ENCODE measurements at places on chromosomes 1 and 21. TPM values are rescaled to one million over a fixed set of nuclear protein-coding genes. Genes with fewer than 3 reads are reported as not detected.

DNA sequence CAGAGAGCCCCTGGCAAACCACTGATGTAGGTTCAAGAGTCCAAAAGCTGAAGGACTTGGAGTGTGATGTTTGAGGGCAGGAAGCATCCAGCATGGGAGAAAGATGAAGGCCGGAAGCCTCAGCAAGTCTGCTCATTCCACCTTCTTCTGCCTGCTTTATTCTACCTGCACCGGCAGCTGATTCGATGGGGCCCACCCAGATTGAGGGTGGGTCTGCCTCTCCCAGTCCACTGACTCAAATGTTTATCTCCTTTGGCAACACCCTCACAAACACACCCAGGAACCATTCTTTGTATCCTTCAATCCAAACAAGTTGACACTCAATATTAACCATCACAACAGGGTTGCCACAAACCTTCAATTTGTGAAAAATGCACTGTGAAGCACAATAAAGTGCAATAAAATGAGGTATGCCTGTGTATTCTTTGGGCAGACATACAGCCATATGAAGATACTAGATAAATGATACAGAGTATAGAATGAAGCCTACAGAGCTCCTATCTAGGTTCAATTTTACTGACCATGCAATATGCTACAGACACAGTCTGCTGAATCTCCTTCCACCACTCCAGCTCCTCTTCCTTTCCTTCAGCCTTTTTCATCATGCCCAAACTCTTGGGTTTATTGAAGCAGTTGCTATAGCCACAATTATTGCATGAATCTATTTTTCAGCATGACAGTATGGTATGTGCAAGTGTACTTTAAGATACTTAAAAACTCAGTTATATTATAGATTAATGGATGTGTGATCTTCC lies 24.0 kb upstream of the CDC42BPA start:
- peaks cover 9% of the 10 kb centered on the region for H3K27me3 ChIP-seq
- H3K4me3 ChIP-seq, result no peak overlapping the region
- H3K4me1 ChIP-seq, result no peaks in the 10 kb centered on the region
- no peaks in the 10 kb centered on the region for H3K36me3 ChIP-seq
- no peak overlapping the region for H3K27ac ChIP-seq

The CYP4A22 gene
- not detected for total RNA-seq

DNA sequence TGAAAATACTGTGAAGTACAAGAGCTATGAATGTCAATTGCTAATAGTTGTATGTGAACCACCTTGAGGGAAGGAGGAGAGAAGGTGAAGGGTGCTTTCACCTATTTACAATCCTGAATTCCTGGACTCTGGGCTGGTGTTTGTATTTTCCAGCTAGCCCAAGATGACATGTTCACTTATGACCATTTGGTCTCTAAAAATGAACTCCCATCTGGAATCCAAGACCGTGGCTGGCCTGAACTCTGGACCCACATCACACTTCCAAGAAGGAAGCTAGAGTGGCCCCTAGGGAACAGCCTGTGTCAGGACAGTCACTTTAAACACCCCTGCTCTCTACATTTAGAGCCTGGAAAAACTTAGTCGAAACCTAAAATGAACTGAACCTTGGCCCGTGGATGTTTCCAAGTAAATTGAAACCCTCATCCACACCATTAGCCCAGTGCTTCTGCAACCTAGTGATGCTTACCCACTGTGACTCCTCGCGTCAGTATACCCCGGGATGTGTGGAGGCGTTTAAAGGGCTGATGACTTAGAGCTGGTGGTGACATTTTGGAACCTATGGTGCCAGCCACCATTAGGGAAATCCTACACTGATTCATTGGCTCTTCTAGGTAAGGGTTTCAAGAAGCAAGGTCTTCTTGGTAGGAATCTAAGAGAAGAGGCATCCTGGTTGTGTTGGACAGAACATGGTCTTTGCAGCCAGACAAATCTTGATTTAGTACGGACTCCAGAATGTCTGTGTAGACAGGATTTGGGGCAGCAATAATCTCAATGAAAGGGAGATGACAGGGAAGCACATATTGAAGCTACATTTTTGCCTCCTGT lies 171.5 kb upstream of the IRF2BP2 start:
- no peak overlapping the region for H3K27ac ChIP-seq
- H3K27me3 ChIP-seq, result no peaks in the 10 kb centered on the region
- H3K4me3 ChIP-seq, result no peak overlapping the region

- no peak overlapping the region for H3K4me3 ChIP-seq
- H3K4me1 ChIP-seq, result peaks cover 15% of the 10 kb centered on the region
- H3K27ac ChIP-seq, result no peak overlapping the region
- H3K36me3 ChIP-seq, result peaks cover 7% of the 10 kb centered on the region
- no peak for DNase-seq
Measured at GRCh38 chr1:77762072-77762476, 2.4 kb upstream of the USP33 start.

The HSD3B1 gene
- not detected for total RNA-seq

DNA sequence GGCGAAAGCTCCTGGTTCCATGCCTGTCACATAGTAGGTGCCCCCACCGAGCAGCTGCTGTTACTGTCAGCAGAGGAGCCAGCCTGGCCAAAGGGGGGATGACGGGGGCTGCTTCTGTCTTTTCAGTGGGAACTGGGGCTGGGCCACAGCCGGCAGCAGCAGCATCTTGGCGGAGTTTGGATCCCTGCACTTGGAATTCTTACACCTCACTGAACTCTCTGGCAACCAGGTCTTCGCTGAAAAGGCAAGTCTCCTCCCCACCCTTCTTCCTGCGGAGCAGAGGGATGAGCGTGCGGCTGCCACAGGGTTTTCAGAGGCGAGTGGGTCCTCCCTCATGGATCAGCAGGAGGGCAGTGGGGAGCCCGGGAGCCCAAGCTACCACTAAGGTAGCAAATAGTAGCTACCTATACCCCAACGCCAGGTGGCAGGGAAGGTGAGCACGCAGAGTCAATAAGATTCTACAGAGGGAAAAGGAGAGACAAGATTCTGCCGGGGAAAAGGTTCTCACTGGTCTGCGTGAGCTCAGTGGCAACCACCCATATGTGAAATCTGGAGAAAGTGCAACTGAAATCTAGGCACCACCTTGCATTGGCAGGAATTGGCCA lies 41.4 kb upstream of the SELENON start:
- peaks cover 1% of the 10 kb centered on the region for H3K36me3 ChIP-seq
- no peak overlapping the region for H3K27ac ChIP-seq
- peaks cover 5% of the 10 kb centered on the region for H3K27me3 ChIP-seq

DNA sequence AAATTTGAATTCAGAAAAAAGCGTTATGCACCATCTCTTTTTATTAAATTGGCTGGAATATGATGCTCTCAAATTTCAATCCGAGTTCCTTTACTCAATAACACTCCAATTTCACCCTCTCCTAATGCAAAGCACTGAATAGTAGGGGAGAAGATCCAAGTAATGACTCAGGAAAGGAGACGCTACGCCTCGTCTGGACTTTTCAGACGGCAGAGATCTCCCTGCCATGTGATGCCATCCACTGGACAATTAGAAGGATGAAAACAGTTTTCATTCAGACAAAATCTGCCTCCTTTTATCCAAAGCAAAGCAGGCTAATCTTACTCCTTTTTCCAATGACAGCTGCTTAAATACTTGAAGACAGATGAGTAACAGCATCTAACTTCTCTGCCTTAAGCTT lies 242.4 kb upstream of the GREM2 start:
- H3K27ac ChIP-seq, result no peak overlapping the region
- no peaks in the 10 kb centered on the region for H3K27me3 ChIP-seq
- no peak for DNase-seq
- no peaks in the 10 kb centered on the region for H3K36me3 ChIP-seq
- H3K4me3 ChIP-seq, result no peak overlapping the region

GRCh38 chr1:92259350-92259749 lies 39.4 kb downstream of the GLMN start:
- no peak overlapping the region for H3K4me3 ChIP-seq
- H3K27me3 ChIP-seq, result no peaks in the 10 kb centered on the region
- peaks cover 83% of the 10 kb centered on the region for H3K36me3 ChIP-seq
- H3K27ac ChIP-seq, result no peak overlapping the region

DNA sequence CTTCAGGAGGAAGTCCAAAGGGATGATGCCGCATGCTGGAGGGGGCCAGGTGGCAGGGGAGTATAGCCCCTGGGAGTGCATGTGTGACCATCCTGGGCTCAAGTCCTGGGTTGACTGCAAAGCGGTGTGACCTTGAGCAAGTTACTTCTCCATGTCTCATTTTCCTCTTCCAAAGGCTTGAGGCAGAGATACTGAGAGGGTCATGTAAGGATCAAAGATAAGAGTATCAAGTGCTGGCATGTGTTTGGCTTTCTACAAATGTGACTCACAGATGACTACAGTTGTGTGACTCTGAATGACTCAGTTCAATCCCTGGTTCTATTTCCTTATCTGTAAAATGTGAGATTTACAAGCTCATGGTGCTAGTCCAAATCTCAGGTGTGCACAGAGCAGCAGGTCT lies 26.1 kb downstream of the PROK1 start:
- peaks cover 2% of the 10 kb centered on the region for H3K4me1 ChIP-seq
- DNase-seq, result no peak
- no peak overlapping the region for H3K4me3 ChIP-seq
- H3K27me3 ChIP-seq, result no peaks in the 10 kb centered on the region
- no peaks in the 10 kb centered on the region for H3K36me3 ChIP-seq
- H3K27ac ChIP-seq, result no peak overlapping the region

The AIRE gene
- total RNA-seq, result 0.06 TPM

The MRPL55 gene
- 51.9 TPM for total RNA-seq

GRCh38 chr1:20110679-20111078 lies 8.7 kb downstream of the PLA2G2D start:
- H3K36me3 ChIP-seq, result no peaks in the 10 kb centered on the region
- peaks cover 18% of the 10 kb centered on the region for H3K27me3 ChIP-seq
- no peak overlapping the region for H3K27ac ChIP-seq
- DNase-seq, result no peak
- H3K4me1 ChIP-seq, result no peaks in the 10 kb centered on the region

The CADM3 gene
- not detected for total RNA-seq

GRCh38 chr1:164622068-164622845 lies 63.3 kb downstream of the PBX1 start:
- H3K36me3 ChIP-seq, result no peaks in the 10 kb centered on the region
- no peaks in the 10 kb centered on the region for H3K27me3 ChIP-seq
- H3K4me1 ChIP-seq, result no peaks in the 10 kb centered on the region
- H3K4me3 ChIP-seq, result no peak overlapping the region
- no peak overlapping the region for H3K27ac ChIP-seq

DNA sequence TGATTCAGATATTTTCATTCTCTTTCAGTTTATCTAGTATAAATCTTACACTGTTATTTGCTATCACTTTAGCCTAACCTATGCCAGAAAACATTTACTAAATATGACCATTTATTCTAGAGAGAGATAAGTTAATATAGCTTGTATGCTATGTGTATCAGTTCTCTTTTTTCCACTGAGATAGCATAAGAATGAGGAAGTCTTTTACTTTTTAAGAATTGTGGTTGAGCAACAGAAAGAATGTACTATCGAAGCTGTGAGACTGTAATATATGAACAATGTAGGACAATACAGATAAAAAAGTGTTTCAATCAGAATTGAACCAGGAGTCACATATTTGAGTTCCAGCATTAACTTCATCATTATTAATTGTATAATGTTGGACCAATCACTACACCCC lies 479.9 kb upstream of the PLXNA2 start:
- no peak overlapping the region for H3K4me3 ChIP-seq
- no peak for DNase-seq
- H3K4me1 ChIP-seq, result no peaks in the 10 kb centered on the region
- no peaks in the 10 kb centered on the region for H3K27me3 ChIP-seq

- no peak for DNase-seq
- no peaks in the 10 kb centered on the region for H3K4me1 ChIP-seq
- no peak overlapping the region for H3K27ac ChIP-seq
- peaks cover 3% of the 10 kb centered on the region for H3K36me3 ChIP-seq
- H3K27me3 ChIP-seq, result no peaks in the 10 kb centered on the region
Measured at GRCh38 chr1:100184536-100184935, 6.5 kb upstream of the LRRC39 start.

The PODN gene
- total RNA-seq, result not detected

DNA sequence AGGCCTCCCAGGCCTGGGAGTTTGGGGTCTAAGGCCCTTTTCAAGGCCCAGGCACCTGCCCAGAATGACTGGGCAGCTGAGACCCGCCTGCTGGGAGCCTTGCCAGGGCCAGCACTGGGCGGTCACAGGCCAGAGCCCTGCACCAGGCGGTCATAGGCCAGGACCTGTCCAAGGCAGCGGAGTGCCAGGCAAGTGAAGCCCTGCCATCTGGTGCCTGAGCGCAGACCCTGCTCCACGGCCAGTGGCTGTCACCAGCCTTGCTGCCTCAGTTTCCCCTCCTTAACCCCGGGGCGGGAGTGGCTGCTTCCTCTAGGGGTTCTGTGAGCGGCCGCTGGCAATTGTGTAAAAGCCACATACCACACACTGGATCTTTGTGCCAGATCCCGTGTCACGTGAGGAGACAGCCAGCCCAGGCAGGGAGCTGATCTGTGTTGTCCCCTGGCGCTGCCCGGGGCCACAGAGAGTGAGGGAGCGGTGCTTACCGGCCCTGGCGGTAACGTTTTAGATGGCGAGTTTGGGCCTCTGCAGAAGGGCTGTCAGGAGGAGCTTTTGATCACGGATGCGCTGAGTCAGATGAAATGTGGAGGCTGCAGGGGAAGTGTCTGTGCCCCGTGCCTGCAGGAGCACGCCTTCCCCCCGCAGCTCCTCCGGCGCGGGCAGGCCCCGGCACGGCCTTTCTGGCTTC lies 4.6 kb downstream of the COL18A1 start:
- peaks cover 2% of the 10 kb centered on the region for H3K4me1 ChIP-seq
- no peak for DNase-seq
- no peak overlapping the region for H3K27ac ChIP-seq
- H3K27me3 ChIP-seq, result peaks cover 25% of the 10 kb centered on the region
- H3K4me3 ChIP-seq, result no peak overlapping the region

The YRDC gene
- 28.6 TPM for total RNA-seq

The TEX35 gene
- not detected for total RNA-seq

The LEPROT gene
- total RNA-seq, result 23.8 TPM

The RGS1 gene
- total RNA-seq, result 27.1 TPM

GRCh38 chr1:109979489-109980091 lies 5.0 kb upstream of the AHCYL1 start:
- H3K4me1 ChIP-seq, result peaks cover 11% of the 10 kb centered on the region
- H3K36me3 ChIP-seq, result no peaks in the 10 kb centered on the region

GRCh38 chr1:170215072-170215885 lies 69.5 kb downstream of the NTMT2 start:
- DNase-seq, result no peak
- no peak overlapping the region for H3K27ac ChIP-seq
- peaks cover 25% of the 10 kb centered on the region for H3K27me3 ChIP-seq
- no peaks in the 10 kb centered on the region for H3K36me3 ChIP-seq
- no peak overlapping the region for H3K4me3 ChIP-seq

GRCh38 chr1:192861860-192862259 lies 53.0 kb downstream of the RGS2 start:
- no peak overlapping the region for H3K27ac ChIP-seq
- DNase-seq, result no peak
- H3K27me3 ChIP-seq, result no peaks in the 10 kb centered on the region
- no peak overlapping the region for H3K4me3 ChIP-seq
- peaks cover 5% of the 10 kb centered on the region for H3K4me1 ChIP-seq

DNA sequence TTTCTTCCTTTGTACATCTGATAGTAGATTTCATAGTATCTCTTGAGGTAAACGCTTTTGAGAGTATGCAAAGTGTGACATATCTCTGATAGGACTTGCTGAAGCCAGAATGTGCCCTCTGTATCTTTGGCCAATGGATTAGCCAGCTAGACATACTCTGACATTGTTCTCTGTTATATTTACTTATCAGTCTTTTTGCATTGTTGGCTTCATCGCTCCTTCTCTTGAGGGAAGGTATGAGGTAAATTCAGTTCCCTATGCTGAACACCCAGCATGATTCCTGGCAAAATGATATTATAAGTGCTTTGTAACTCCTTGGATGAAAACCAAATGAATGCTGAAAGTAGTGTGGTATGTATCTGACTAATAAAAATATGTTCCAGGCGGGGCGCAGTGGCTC lies 163.2 kb upstream of the CACYBP start:
- H3K27me3 ChIP-seq, result no peaks in the 10 kb centered on the region
- H3K27ac ChIP-seq, result no peak overlapping the region
- no peak for DNase-seq
- no peak overlapping the region for H3K4me3 ChIP-seq

The MX1 gene
- 544 TPM for total RNA-seq
